ENCODE measurements at places on chromosomes 5 and 9.

DNA sequence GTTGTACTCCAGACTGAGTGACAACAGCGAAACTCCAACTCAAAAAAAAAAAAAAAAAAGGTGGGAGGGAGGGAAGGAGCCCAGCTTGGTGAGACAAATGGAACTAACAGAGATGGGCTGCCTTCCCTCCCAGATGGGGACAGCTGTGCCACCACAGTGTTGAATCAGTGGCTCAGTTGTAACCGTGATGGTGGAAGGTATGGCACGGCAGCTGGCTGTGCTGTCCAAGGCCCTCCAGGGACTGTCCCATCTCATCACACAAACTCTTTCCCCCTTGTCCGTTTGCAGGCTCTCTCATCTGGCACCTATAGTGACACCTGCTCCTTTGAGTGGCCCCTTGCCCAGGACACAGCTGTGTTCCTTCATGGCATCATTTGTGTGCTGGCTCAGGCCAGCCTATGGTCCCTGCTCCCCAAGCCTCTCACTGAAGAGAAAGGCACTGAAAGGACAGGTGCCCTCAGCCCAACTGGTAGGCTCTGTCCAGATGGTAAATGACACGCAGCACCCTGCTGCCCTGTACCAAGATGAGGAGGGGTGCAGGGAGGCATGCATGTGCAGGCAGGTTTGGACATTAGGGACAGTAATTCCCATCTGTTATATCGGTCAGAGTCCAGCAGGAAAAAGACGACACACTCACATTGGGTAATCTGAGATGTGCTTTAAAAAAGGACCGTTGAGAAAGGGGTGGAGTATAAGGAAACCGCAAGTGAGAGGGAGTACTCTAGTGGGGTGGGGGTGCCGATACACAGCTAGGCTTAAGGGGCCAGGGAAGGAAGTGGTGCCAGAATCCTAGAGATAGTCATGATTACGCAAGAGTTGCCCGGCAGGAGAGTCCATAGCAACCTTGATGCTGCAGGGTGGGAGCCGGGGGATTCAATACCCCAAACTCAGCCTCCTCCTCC is 4.3 kb downstream of the SMIM33 start:
- peaks cover 83% of the 10 kb centered on the region for H3K4me1 ChIP-seq
- peaks cover 50% of the 10 kb centered on the region for H3K36me3 ChIP-seq
- H3K27ac ChIP-seq = peak overlapping the region; percentile 86
- no peak for DNase-seq

- no peak for DNase-seq
- H3K36me3 ChIP-seq = no peaks in the 10 kb centered on the region
- no peak overlapping the region for H3K4me3 ChIP-seq
- no peak overlapping the region for H3K27ac ChIP-seq
Observed at GRCh38 chr9:77005216-77005615, 14.2 kb upstream of the FOXB2 start.

DNA sequence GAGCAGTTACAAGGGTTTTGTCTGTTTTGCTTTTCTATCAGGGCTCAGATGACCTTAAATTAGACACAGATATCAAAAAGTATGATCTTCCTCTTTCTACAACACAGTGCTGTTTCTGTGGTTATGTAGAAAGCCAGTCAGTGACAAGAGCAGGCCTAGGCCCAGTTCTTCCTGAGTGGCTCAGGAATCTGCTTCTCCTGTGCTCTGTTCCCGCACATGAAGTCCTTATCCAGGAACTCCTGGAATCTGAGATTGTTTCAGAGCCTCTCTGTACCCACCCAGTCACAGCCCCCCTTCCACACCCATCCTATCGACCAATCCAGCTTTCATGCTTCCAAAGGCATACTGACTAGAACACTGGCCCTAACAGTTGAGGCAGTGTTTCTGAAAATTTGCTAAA is 40.4 kb upstream of the SMU1 start:
- no peaks in the 10 kb centered on the region for H3K27me3 ChIP-seq
- no peak overlapping the region for H3K4me3 ChIP-seq
- peak overlapping the region; percentile 75 for H3K27ac ChIP-seq
- peaks cover 40% of the 10 kb centered on the region for H3K36me3 ChIP-seq
- H3K4me1 ChIP-seq = peaks cover 35% of the 10 kb centered on the region

- peak overlapping the region; percentile 89 for H3K27ac ChIP-seq
- peak overlapping the region; percentile 55 for H3K4me3 ChIP-seq
- DNase-seq = peak; percentile 74
Observed at GRCh38 chr5:177300236-177300880, 3.2 kb downstream of the RAB24 start.

DNA sequence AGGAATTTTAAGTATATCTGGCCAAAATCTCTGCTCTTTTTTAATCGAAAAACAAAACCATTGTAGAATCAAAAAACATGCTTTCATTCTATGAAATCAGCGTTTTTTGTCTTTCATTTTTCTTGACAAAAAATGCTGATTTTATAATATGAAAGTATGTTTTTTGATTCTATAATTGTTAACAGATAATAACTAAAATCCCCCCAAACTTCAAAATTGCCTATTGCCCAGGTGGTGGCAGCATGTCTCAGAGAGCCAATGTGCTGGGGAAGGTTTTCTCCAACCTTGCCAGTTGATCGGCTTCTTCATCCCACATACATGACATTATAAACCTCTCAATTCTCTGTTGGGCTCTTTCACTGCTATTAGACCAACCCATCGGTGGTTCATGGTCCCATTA is 5.1 kb upstream of the SMIM15 start:
- H3K27me3 ChIP-seq = no peaks in the 10 kb centered on the region
- H3K36me3 ChIP-seq = peaks cover 5% of the 10 kb centered on the region
- DNase-seq = no peak
- H3K4me3 ChIP-seq = no peak overlapping the region

GRCh38 chr5:175206669-175207068 is 237.3 kb downstream of the DRD1 start:
- H3K27ac ChIP-seq = no peak overlapping the region
- no peaks in the 10 kb centered on the region for H3K27me3 ChIP-seq
- H3K4me3 ChIP-seq = no peak overlapping the region
- H3K36me3 ChIP-seq = no peaks in the 10 kb centered on the region

GRCh38 chr9:128819716-128820664 is 1.7 kb downstream of the ENDOG start:
- no peak overlapping the region for H3K27ac ChIP-seq
- peaks cover 13% of the 10 kb centered on the region for H3K36me3 ChIP-seq
- H3K27me3 ChIP-seq = no peaks in the 10 kb centered on the region
- DNase-seq = no peak
- peak overlapping the region; percentile 41 for H3K4me3 ChIP-seq

DNA sequence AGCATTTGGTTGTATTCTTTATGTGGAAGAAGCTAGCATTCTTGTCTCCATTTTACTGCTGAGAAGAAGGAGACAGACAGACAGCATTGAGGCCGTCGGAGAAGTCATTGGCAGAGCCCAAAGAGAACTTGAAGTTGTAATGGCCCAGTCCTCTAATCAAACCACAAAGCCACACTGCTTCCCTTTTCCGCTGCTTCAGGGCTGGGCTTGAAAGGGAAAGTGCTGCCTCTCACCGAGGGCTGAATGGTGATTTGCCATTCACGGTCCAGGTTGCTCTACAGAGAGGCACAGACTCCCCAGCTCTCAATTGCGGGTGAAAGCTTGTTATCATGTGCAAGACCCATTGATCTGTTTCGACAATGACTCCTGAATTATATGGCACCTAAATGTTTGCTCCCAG is 25.6 kb upstream of the POU4F3 start:
- no peak for DNase-seq
- no peaks in the 10 kb centered on the region for H3K36me3 ChIP-seq
- H3K4me3 ChIP-seq = no peak overlapping the region
- no peak overlapping the region for H3K27ac ChIP-seq

DNA sequence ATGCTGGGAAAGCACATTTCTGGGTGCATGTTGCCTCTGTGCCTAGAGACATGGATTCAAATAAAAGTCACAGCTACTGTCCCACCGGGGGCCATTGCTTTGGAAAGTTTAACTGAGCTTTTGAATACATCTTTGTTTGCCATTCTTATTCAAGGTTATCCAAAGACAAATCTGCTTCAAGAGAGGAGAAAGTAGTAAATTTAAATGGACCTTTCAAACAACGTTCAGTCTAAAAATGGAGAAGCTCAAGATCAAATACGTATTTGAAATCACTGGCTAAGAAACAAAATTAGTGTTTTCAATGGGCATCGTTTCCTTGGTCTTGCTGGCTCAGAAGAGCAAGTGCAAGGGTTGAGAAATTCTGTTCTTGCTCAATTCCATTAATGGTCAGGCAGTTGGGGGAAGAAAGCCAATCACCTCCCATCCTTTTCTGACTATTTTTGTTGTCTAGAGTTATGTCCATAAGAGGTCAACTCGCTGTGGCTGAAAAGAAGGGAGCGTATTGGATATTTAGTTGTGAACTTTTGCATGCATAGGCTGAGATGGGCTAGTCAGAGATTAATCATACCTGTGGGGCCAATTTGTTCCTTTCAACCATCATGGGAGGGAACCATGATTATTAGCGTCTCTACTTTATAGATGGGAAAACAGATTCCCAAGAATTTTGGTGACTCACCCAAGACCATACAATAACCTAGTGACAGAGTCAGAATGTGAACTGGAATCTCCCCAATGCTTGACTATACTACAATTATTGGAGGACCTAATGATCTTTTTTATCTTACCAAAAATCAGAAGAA is 276.2 kb upstream of the TNC start:
- H3K36me3 ChIP-seq = no peaks in the 10 kb centered on the region
- no peak for DNase-seq
- peaks cover 9% of the 10 kb centered on the region for H3K27me3 ChIP-seq
- no peak overlapping the region for H3K4me3 ChIP-seq

- no peak for DNase-seq
- no peak overlapping the region for H3K4me3 ChIP-seq
- H3K27me3 ChIP-seq = no peaks in the 10 kb centered on the region
- H3K4me1 ChIP-seq = peaks cover 16% of the 10 kb centered on the region
- H3K36me3 ChIP-seq = no peaks in the 10 kb centered on the region
- no peak overlapping the region for H3K27ac ChIP-seq
Observed at GRCh38 chr9:98187926-98188325, 4.5 kb downstream of the CORO2A start.

- no peak overlapping the region for H3K27ac ChIP-seq
- DNase-seq = no peak
- peaks cover 3% of the 10 kb centered on the region for H3K36me3 ChIP-seq
- H3K4me3 ChIP-seq = no peak overlapping the region
- H3K27me3 ChIP-seq = peaks cover 7% of the 10 kb centered on the region
- H3K4me1 ChIP-seq = peaks cover 16% of the 10 kb centered on the region
Observed at GRCh38 chr9:124676159-124676551, 95.0 kb downstream of the NR6A1 start.

Data from activated CD4-positive, alpha-beta T cell treated with anti-CD3 and anti-CD28 coated beads, Interleukin-2, amount 10 ng/mL, durations not matched to agents 7 days and 5 days (primary cell).